Activated CD8-positive, alpha-beta memory T cell treated with anti-CD3 and anti-CD28 coated beads, Interleukin-2, amount 10 ng/mL, durations not matched to agents 7 days and 5 days (primary cell): ENCODE measurements at places on chromosomes 5 and 9.
A peak's percentile ranks its signal among the peaks of the same experiment; 100 is the strongest.

GRCh38 chr5:91168859-91169258 is 214.3 kb downstream of the ARRDC3 start:
- no peak overlapping the region for H3K4me3 ChIP-seq
- peaks cover 7% of the 10 kb centered on the region for H3K27me3 ChIP-seq
- H3K4me1 ChIP-seq = peaks cover 15% of the 10 kb centered on the region
- H3K27ac ChIP-seq = no peak overlapping the region

DNA sequence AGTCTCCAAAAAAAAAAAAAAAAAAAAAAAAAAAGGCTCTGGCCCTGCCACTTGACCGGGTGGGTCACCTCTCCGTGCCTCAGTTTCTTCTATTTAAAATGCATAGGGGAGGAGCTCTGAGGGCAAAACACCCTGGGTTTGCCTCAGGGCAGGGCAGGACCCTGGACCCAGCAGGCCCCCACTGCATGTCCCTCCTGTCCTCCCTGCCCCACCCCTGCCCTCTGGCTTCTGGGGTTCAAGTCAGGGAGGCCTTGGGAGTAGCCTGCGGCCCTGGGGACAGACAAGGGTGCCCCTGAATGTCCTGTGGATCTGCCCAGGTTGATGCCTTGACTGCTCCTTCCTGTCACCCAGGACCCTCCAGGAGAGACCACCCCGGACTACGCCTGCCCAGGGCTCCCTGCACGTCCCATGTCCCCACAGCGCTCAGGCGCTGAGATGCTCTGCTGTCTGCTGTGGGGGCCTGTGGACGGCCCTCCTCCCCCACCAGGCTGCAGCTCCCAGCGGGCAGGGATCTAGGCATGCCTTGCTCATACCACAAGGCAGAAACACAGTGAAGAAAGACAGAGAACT is 35.4 kb downstream of the ADAMTS2 start:
- H3K4me1 ChIP-seq = no peaks in the 10 kb centered on the region
- no peak overlapping the region for H3K4me3 ChIP-seq
- no peaks in the 10 kb centered on the region for H3K27me3 ChIP-seq
- no peak overlapping the region for H3K27ac ChIP-seq
- no peaks in the 10 kb centered on the region for H3K36me3 ChIP-seq

DNA sequence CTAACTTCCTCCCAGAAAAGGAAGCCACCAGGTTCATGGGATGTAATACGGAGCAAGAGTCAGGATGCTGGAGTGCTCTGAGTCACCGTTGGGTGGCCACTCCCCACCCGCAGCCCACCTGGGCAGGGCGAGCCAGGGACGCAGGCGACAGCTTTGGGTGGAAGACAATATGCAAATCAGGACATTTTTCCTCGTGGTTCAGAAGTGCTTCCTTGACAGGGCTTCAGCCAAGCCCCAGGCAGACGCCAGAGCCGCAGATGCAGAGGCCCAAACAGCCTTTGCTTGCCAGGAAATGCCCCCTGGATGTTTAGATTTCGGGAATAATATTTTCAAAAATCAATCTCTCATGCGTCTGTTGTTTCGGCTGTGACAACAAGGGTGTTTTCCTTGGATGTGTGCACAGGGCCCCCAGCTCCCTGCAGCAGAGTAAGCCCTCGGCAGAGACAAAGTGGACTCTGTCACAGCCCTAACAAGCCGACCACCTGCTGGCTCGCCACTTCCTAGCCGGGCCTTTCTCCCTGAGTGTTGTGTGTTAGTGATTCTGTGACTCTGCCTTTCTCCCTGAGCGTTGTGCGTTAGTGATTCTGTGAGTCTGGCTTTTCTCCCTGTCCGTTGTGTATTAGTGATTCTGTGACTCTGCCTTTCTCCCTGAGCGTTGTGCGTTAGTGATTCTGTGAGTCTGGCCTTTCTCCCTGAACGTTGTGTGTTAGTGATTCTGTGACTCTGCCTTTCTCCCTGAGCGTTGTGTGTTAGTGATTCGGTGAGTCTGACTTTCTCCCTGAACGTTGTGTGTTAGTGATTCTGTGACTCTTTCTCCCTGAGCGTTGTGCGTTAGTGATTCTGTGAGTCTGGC is 11.8 kb upstream of the SLC9A3 start:
- H3K27me3 ChIP-seq = peaks cover 11% of the 10 kb centered on the region
- no peak overlapping the region for H3K27ac ChIP-seq
- no peaks in the 10 kb centered on the region for H3K36me3 ChIP-seq
- no peaks in the 10 kb centered on the region for H3K4me1 ChIP-seq
- H3K4me3 ChIP-seq = no peak overlapping the region

DNA sequence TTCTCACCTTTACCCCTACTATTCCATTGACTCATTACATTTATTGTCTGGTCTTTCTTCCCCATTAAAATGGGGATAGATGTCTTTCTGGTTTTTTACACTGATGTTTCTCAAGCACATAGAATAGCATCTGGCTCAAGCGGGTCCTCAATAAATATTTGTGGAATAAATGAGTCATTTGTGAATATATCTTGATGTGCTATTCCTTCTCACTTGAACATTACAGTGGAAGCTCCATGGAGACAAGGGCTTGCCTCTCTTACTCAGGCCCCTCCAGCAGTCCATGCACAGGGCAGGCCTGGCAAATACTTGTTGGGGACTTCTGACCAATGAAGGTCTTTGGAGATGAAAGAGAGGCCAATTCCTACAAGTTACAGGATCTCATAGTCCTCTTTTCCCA is 151.7 kb upstream of the TAS2R1 start:
- no peak overlapping the region for H3K27ac ChIP-seq
- H3K36me3 ChIP-seq = no peaks in the 10 kb centered on the region
- no peaks in the 10 kb centered on the region for H3K4me1 ChIP-seq
- no peak for DNase-seq

- no peak overlapping the region for H3K4me3 ChIP-seq
- no peak for DNase-seq
- no peaks in the 10 kb centered on the region for H3K36me3 ChIP-seq
- peaks cover 3% of the 10 kb centered on the region for H3K27me3 ChIP-seq
- H3K4me1 ChIP-seq = no peaks in the 10 kb centered on the region
These were observed 75.5 kb downstream of the CSNK1A1 start for GRCh38 chr5:149475777-149476176.

- peaks cover 69% of the 10 kb centered on the region for H3K4me1 ChIP-seq
- peak overlapping the region; percentile 85 for H3K27ac ChIP-seq
- peaks cover 71% of the 10 kb centered on the region for H3K36me3 ChIP-seq
- no peaks in the 10 kb centered on the region for H3K27me3 ChIP-seq
- H3K4me3 ChIP-seq = peak overlapping the region; percentile 56
- DNase-seq = peak; percentile 64
These were observed 37.3 kb downstream of the STK10 start for GRCh38 chr5:172150514-172151425.

DNA sequence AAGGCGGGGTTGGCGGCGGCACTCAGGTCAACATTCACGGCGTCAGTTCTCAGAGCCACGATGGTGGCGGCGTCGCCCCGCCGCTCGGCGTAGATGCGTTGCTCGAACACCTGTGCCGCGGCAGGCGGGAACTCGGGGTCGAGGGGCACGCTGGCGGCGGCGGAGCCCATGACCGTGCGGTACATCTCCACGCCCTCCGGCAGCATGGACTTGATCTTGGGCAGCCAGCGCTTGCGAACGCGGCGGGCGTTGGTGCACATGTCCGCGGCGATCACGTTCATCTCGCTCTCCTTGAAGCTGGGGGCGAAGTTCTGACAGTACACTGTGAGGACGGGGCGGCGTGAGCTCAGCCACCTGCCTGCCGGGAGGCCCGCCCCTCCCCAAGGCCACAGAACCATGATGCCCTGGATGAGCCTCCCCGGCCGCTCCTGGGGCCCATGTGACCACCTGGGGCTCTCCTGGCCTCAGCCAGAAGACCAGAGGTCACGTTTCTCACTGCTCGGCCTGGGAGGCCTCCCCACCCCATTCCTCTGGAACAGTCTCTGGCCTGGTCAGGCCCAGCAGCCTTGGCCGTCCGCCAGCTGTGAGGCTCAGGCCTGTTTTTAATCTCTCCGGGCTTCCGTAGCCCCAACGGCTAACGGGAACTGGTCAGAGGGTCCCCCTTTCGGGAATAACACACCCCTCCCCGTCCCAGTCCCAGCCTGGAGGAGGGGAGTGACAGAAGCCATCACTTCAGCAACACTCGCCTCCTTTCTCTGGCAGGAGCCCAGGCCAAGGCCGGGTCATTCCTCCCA is 50.7 kb upstream of the UBAC1 start:
- H3K4me3 ChIP-seq = no peak overlapping the region
- H3K4me1 ChIP-seq = no peaks in the 10 kb centered on the region
- no peaks in the 10 kb centered on the region for H3K36me3 ChIP-seq
- no peak overlapping the region for H3K27ac ChIP-seq

DNA sequence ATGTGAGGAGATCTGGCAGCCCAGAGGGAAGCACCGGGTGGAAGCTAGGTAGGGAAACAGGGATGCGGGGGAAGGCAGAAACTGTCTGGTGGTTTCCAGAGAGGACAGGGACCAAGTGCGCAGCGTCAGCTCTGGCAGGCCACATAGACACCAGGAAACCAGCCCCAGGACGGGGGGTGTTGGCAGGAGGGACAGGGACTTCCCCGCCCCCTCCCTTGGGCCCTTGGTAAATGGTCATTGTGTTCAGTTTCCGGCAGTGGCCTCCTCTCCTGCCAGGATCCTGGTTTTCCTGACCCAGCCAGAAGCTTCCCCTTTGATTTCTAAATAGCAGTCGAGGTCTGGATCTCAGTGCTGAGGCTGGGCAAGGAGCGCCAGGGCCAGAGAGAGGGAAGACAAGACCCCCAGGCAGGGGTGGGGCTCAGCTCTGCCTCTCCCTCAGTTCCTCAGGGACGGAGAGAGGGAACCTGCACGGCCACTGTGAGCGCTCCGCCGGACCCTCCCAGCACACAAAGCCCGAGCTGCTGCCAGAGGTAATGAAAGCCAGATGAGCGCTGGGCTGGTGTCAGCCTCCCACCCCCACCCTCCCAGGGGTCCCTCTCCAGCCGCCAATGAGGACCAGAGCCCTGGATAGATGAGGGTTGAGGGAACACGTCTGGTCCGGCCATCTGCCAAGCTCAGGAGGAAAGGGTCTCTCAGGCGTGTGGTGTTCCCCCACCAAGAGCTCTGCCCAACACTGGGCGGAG is 1.8 kb downstream of the RALGDS start:
- H3K36me3 ChIP-seq = no peaks in the 10 kb centered on the region
- DNase-seq = no peak
- no peak overlapping the region for H3K4me3 ChIP-seq
- H3K27me3 ChIP-seq = no peaks in the 10 kb centered on the region

DNA sequence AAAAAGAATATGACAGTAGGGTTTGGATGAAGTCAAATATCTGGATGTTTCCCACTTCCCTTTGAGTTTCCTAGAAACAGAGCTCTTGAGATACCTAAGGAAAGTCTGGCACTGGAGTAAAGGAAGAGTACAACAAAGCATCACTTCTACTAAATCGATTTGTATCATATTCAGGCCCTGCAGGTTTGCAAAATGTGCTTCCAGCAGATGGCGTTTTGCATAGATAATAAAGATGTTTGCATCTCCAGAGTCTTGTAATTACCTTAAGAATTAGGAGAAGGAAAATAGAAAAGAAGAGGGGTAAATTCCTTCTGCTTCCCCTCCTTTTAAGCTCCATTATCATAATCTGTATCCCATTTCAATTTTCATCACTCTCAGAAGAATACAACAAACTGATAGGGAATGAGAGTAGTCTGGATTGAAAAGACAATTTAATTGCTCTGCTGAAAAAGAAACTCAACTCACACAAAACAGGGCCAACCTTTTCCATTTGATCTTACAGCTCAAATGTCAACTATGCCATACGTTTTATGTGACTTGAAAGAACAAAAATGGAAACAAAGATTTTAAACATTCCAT is 380.4 kb downstream of the PTPRD start:
- no peak for DNase-seq
- no peak overlapping the region for H3K27ac ChIP-seq
- H3K4me3 ChIP-seq = no peak overlapping the region
- no peaks in the 10 kb centered on the region for H3K36me3 ChIP-seq
- H3K27me3 ChIP-seq = no peaks in the 10 kb centered on the region

- peak overlapping the region; percentile 94 for H3K27ac ChIP-seq
- H3K4me3 ChIP-seq = peak overlapping the region; percentile 69
- peaks cover 62% of the 10 kb centered on the region for H3K4me1 ChIP-seq
- no peaks in the 10 kb centered on the region for H3K27me3 ChIP-seq
- DNase-seq = no peak
These were observed 62.3 kb downstream of the ST8SIA4 start for GRCh38 chr5:100840789-100841188.

GRCh38 chr5:168874713-168875380 is 295.7 kb upstream of the PANK3 start:
- H3K4me3 ChIP-seq = no peak overlapping the region
- H3K27me3 ChIP-seq = peaks cover 11% of the 10 kb centered on the region
- DNase-seq = no peak
- no peak overlapping the region for H3K27ac ChIP-seq

- no peaks in the 10 kb centered on the region for H3K27me3 ChIP-seq
- no peaks in the 10 kb centered on the region for H3K4me1 ChIP-seq
These were observed 11.9 kb upstream of the ZNF622 start for GRCh38 chr5:16477541-16477940.

DNA sequence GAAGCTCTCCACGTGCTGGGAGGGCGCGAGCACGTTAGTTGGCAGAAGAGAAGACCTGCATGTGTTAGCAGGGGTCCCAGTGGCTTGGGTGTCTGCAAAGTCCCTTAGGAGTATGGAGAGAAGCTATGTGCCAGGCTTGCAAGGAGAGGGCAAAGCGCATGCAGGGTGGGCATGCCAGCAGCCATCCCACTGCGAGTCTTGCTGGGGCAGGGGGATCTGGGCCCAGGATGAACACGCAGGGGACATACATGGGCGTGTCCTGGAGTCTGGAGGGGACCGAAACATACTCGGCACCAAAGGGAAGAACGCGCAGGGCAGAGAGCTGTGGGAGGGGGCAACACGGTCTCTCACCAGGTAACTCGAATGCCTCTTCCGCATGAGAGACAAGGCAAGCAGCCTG is 43.6 kb upstream of the IPPK start:
- DNase-seq = no peak
- no peaks in the 10 kb centered on the region for H3K27me3 ChIP-seq
- H3K4me3 ChIP-seq = no peak overlapping the region
- peaks cover 17% of the 10 kb centered on the region for H3K36me3 ChIP-seq
- no peak overlapping the region for H3K27ac ChIP-seq
- H3K4me1 ChIP-seq = peaks cover 26% of the 10 kb centered on the region

- no peak overlapping the region for H3K27ac ChIP-seq
- peaks cover 21% of the 10 kb centered on the region for H3K27me3 ChIP-seq
- DNase-seq = peak; percentile 39
These were observed 31.6 kb upstream of the ANGPTL2 start for GRCh38 chr9:127154003-127154389.

- no peak for DNase-seq
- no peak overlapping the region for H3K4me3 ChIP-seq
- H3K27ac ChIP-seq = no peak overlapping the region
- no peaks in the 10 kb centered on the region for H3K27me3 ChIP-seq
- no peaks in the 10 kb centered on the region for H3K4me1 ChIP-seq
These were observed 26.9 kb upstream of the NTRK2 start for GRCh38 chr9:84642553-84643141.

DNA sequence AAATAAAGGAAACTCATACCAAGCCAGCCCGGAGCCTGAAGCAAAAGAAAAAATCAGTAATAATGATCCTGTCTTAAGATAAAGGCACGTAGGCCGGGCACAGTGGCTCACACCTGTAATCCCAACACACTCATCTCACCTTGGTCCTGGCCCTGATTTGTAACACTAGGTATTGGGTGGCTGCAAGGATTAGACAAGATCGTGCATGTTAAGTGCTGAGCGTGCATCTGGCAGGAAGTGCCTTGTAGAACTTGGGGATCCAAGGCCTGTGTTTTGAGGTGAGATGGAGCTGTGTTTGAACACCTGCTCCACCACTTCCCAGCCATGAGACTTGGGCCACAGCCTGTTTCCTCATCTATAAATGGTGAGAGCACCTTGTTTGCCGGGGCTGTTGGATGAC is 41.5 kb downstream of the SPRY4 start:
- no peak overlapping the region for H3K4me3 ChIP-seq
- peaks cover 8% of the 10 kb centered on the region for H3K4me1 ChIP-seq
- no peaks in the 10 kb centered on the region for H3K36me3 ChIP-seq
- DNase-seq = no peak
- no peaks in the 10 kb centered on the region for H3K27me3 ChIP-seq
